ENCODE measurements at places on chromosomes 5 and 9.

- no peak for DNase-seq
These were observed 372.6 kb upstream of the PRR16 start for GRCh38 chr5:120091376-120091948.

DNA sequence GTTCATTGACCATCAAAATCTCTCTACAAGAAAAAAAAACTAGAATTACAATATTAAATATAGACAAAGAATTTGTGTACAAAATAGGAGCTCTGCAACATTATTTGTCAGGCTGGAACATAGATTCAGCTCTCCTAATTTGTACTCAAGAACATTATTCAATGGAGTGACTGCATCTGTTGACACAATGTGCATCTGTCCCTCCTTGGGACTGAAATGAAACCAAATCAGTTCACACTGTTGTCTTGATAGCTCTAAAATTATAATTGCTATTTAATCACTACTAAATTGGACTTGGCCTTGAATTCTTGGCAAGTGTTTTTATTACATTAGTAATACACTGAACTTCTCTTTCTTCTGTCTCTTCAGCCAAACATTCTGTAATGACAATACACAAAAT is 47.7 kb downstream of the FTMT start:
- DNase-seq, result no peak

GRCh38 chr9:123329329-123329955 is 26.6 kb upstream of the CRB2 start:
- no peak for DNase-seq

GRCh38 chr9:122420315-122420714 is 49.5 kb downstream of the PTGS1 start:
- DNase-seq, result no peak
